ENCODE measurements at places on chromosomes 5 and 9.

DNA sequence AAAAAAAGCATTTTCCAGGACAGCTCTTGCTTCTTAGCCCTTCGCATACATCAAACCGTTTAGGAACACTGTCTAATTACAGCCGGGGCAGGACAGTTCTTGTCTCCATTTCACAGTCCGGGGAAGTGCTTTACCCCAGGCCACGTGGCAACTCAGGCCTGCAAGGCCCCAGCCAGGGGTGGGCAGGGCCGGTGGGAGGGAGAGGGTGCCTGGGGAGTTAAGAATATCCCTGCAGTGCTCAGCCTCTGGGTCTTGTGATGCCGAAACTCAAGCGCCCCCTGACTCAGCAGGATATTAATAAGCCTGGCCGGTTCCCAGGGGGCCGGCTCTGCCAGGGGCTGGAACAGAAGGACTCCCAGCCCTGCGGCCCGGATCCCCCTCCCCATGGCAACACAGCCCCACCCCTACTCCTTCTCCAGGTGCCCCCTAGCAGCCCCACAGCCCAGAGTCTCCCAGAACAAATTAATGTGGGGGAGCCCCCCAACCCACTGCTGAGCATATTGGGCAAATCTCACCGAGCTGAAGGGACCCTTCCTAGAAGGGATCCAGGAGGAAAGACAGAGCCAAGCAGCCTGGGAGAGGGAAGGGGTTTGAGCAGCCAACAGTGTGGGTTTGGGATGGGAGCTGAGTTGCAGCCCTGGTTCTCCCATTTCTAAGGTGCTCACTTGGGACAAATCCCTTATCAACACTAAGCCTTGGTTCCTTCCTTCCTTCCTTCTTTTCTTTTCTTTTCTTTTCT, 45.3 kb downstream of the PLPP7 start:
- DNase-seq, result no peak

GRCh38 chr5:139079225-139079990, 118.8 kb downstream of the SIL1 start:
- no peak for DNase-seq

DNA sequence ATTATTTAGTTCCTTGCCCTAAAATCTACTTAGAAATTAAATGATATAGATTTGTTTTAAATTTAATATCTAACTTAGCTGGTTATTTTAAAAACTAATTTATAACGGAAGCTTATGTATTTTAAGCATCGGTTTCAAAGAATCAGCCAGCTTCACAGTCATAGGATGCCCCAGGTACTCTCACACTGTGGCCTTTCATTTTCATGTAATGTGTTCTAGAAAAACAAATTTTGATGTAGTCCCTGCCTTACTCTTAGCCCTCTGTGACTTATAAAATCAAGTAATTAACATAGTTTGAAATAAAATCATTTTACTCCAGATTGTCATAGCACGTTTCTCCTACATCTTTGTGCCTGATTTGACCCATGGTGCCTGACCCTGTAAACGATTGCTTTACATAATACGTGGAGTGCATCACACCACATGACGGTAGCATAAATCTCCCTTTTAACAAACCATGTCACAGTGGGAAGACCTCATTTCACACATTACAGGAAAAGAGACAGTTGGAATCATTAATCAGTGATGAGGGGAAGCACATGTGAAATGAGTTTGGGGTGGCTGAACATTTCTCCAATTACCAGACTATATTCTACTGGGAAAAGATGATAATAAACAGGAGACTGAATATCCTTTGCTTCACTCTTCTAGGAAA, 731.5 kb upstream of the CDH9 start:
- no peak for DNase-seq

DNA sequence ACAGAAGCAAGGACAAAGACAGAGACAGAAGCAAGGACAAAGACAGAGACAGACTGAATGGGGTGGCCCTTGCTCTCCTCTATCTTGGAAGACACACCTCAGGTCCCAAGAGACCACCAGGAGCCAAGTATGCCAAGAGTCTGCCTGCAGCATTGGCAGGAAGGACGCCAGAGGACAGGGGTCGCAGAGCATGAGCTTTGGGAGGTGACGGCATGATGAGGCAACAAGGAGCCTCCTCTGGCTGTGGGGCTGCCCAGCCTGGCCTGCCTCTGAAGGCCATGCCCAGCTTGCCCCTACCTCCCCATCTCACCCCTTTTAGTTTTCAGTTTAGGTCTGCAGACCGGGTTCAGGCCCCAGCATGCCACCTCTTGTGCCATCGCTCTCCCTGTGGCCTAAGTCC, 17.6 kb downstream of the PDGFRB start:
- DNase-seq, result no peak

DNA sequence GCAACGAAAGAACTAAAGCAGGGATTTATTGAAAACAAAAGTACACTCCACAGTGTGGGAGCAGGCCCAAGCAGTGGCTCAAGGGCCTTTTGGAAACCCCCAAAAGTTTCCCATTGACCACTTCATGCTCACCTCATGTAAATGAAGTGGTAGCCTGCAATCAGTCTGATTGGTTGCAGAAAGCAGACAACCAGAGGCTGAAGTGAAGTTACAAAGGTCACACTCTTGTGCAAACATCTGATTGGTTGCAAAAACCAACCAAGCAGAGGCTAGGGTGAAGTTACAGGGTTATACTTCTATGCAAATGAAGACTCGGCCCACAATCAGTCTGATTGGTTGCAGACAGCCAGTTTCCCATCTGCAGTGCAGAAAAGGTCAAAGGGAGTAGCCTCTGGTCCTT, 258.0 kb downstream of the YTHDC2 start:
- no peak for DNase-seq

DNA sequence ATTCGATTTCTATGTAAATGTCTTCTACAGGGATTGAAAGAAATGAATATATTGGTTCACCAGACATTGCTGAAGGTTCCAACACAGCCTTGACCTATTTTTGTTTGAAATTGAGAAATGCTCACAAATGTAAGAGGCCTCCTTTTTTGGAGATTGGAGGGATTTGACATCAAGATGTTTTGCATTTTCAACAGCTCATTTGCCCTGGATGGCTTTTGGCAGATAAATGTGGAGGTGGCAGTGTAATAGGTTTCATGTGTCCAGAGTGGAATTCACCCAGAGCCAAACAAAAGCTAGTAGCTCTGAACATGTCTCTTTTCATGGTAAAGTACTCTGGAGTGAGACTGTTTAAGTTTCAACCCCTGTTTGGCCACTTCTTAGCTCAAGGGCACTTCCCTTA, 77.3 kb downstream of the PALM2AKAP2 start:
- no peak for DNase-seq

DNA sequence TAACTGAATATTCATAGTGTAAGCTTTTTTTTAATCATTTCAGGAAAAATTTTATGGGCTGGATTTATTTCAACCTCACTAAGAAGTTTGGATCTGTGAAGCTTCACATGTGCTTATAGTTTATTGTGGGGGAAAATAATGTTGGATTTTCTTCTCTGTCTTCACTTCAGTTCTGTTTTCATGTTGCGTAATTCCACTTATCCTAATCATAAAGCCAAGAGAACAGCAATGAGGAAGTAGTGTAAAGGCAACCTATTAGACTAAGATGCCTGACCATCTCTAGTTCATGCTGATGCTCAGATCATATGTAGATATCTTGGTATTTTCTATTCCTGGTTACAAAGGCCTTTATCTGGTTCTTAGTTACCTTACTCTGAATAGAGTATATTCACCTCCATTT, 50.0 kb downstream of the CD180 start:
- no peak for DNase-seq

- DNase-seq, result no peak
Measured at GRCh38 chr9:123387686-123388085, 31.7 kb downstream of the CRB2 start.

DNA sequence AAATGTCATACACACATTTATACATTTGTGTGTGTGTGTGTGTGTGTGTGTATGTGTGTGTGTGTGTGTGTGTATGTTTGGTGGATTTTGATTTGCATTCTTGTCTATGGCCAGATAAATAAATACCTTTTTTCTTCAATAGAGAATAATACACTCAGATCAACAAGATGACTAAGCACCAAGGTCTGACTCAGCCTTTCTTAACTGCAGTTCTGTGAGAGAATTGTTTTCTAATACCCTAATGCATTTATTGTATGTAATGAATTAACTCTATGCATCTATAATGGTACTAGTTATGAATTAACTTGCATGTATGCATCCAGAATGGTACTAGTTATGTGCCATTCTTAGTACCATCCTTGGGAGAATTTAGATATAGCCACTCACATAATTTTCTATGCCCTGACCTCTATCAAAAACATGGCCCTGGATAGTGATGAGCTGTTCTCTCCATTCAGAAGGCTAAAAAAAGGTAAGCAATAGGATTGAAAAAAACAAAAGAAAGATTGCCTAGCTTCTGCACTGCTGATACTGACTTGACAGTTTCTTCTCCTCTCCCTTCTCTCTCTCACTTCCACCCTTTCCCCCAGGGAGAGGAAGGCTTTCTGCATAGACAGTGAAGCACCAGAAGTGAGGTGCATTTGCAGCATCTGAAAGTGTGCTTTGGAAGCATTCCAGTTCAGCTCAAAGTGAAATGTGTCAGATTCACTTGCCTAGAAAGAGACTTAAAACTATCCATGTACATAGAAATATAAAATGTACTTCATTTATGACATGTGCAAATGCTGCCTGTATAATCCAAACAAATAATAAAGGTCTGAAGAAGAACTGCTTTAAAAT, 55.1 kb upstream of the CCDC112 start:
- no peak for DNase-seq

DNA sequence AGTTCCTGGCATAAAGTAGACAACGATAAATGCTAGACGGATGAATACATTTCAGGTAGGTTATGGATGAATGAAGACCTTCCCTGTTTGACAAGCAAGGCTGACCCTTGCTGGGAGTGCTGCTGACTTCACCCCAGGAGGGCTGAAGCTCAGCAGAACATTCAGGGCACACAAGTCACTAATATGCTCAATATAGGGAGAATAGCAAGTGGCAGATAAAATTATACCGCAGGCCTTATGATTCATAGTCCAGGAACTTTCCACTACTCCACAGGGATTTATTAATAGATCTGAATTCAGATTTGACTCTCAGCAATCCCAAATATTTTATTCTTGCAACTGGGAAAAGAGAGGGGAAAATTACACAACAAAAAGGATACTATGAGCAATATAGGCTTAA, 38.2 kb upstream of the GRAMD2B start:
- DNase-seq, result no peak

DNA sequence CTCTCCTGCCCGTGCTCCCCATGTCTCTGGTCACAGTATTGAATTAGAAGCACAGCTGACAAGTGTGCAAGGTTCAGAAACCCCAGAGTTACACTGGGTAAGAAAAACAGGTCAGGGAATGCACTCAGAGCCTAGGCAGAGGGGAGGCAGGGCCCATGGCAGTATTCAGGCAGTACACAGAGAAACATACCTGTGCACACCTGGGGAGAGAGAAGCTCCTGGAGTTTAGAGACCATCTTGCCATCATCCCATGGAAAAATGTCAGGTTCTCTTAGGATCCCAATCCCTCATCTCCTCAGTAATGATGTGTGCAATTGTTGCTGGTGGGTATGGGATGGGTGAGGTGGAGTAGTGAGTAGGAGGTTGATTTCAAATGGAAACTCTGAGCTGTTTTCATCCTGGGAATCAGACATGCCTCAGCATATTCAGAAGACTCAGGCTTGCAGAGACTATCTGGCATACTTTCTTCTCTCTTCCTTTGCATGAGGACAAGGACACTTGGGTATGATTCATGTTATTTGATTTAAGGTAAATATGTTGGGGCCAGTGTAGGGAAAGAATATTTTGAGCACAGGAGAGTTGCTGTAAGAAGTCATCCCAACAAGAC, 228.5 kb downstream of the ESM1 start:
- no peak for DNase-seq

GRCh38 chr9:98083566-98084183, 27.1 kb downstream of the NANS start:
- no peak for DNase-seq

- no peak for DNase-seq
Measured at GRCh38 chr9:38249587-38250210, 142.8 kb upstream of the ALDH1B1 start.

DNA sequence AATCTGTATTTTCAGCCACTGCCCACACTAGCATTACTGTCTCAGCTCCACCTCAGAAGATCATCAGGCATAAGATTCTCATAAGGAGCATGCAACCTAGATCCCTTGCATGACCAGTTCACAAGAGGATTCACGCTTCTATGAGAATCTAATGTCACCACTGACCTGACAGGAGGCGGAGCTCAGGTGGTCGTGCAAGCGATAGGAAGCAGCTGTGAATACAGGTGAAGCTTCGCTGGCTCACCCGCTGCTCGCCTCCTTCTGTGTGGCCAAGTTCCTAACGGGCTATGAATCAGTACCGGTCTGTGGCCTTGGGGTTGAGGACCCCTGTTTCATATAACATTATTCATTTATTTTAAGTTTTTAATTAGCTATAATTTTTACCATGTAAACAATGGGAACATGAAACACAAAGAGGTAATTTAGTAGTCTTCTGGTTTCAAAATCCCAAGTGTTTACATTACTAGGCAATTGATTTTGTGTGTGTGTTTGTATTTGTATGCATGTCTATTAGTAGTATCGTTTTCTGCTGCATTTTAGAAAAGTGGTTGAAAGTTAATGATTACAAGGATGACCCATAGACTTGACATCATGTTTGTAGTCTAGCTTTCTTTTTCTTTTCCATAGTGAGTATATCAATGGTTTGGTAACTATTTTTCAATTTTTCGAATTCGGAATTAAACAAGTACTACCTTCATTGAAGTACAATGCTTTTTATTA, 159.4 kb downstream of the TENT4A start:
- DNase-seq, result no peak

DNA sequence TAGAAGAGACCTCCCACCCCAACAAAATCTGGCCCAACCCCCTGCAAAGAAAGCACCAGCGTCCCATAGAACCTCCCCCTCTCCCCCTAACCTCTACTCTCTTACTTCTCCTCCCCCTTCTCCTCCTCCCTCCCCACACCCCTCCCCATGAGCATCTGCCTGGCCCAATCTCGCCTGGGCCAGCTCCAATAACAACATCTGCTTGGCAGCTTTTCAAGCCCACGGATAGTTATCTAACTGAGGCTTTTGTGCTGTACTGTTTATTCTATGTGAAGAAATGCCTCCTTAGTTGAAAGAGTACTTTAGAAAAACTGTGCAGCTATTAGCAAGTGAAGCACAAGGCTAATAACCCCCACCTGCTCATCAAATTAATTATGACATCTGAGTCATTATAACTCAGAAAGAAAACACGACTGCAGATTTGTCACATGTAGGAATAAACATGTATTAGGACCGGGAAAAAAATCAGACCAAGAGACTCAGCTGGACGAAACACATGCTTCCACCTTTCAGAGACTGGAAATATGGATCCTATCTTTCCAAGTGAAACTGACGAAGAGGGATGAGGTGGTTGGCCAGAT, 42.8 kb downstream of the NFIB start:
- no peak for DNase-seq

GRCh38 chr9:18504707-18505106, 30.8 kb downstream of the ADAMTSL1 start:
- DNase-seq, result no peak

DNA sequence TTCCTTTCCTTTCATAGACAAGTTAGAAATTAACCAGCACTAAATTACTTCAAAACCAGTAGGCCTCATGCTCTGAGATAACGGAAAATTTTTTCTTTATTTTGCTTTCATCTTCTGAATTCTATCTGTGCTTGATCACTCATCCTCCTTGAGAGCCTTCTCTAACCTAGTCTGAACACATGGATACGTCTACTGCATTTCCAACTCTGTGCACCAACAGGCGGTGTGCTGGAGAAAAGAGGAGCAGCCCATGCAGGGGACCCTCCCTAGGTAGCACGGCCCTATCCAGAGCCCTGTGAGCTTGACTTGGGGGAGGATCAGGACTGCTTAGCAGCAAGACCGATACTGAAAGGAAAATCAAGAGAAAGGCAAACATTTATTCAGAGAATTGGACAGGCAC, 149.8 kb downstream of the AUH start:
- no peak for DNase-seq

GRCh38 chr9:134516464-134516863, 125.1 kb upstream of the COL5A1 start:
- DNase-seq, result no peak

Data from stimulated activated CD4-positive, alpha-beta T cell treated with anti-CD3 and anti-CD28 coated beads, Interleukin-1b, Interleukin-23, amount 100 ng/mL, for 1 hour (primary cell).